Uterus (tissue), 4 donors: ENCODE measurements at places on chromosomes 6 and 20. TPM values are rescaled to one million over a fixed set of nuclear protein-coding genes. Genes with fewer than 3 reads are reported as not detected.

Gene RUNX2
- 6.2 TPM for total RNA-seq

Gene GGTLC1
- not detected for total RNA-seq

Gene GSTA3
- total RNA-seq: 0.98 TPM

Gene TRIM15
- total RNA-seq: not detected

Gene BICRAL
- 20.5 TPM for total RNA-seq

Gene DLL1
- 19.7 TPM for total RNA-seq

Gene MYLK2
- 0.69 TPM for total RNA-seq

Gene C6orf52
- not detected for total RNA-seq

Gene DYNLT2
- total RNA-seq: 0.26 TPM

GRCh38 chr6:149500096-149500495 lies 15.3 kb upstream of the ZC3H12D start:
- DNase-seq: no peak
- H3K4me1 ChIP-seq: no peaks in the 10 kb centered on the region
- no peak overlapping the region for H3K4me3 ChIP-seq
- H3K36me3 ChIP-seq: no peaks in the 10 kb centered on the region

DNA sequence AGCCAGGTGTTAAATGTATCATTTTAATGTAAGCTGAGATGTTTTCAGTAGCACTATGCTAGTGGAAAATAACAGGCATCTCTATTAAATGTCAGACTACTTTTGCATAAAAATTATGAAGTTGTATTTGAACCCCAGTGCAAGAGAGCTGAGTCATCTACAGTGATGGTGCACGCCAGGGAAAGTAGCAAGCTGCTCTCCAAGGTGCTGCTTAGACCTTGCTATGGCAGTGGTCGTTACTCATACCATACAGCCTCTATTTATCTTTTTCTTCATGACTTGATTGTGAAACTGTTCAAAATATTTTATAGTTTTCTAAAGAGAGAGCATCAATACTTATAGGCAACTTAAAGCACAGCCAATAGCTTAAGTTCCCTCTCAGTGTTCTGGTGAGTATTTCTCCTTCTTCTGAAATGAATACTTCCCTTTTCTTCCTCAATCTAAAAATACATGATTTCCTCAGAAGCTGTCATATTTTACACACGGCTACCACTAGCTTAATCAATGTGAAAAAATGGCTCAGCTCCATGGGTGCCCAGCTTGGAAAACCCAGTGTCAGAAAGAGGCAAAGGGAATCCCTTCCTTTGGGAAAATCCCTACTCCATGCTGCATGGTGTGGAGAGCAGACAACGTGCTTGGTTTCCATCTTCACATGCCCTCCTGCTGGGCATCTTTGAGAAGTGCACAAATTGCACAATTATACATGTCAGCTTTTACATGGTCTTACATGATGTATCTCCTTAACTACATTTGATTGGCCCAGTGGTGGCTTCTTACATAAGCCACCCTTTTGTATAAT lies 105.6 kb downstream of the ELOVL4 start:
- no peak overlapping the region for H3K27ac ChIP-seq
- H3K36me3 ChIP-seq: no peaks in the 10 kb centered on the region
- H3K27me3 ChIP-seq: no peaks in the 10 kb centered on the region
- no peaks in the 10 kb centered on the region for H3K4me1 ChIP-seq

- no peak overlapping the region for H3K27ac ChIP-seq
- no peak overlapping the region for H3K4me3 ChIP-seq
- DNase-seq: no peak
These were observed 135.3 kb downstream of the ARID1B start for GRCh38 chr6:156912431-156912830.

DNA sequence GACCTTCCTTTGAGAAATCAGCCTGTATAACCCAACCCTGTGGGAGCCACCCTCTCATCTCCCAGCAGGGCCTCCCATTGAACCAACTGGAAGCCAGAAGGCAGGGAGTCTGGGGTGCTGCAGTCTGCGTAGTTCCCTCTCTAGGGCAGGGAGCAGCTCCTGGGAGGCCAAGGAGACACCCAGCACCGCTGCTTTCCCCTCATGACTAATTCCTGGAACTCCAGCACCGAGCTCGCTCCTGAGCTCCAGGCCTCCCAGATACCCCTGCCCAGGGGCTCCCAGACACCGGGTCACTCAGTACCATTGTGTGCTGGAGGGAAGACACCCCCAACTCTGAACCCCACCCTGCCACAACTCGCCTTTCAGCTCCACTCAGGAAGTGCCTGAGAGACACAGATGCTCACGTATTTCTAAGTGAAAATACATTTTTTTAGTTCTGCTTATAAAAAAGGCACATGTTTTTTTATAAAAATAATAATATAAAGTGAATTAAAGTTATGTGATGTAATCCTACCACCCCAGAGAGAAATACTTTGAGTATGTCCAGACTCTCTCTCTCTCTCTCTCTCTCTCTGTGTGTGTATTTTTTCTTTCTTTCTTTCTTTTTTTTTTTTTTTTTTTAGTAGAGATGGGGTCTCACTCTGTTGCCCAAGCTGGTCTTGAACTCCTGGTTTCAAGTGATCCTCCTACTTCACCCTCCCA lies 17.5 kb downstream of the PIM1 start:
- no peaks in the 10 kb centered on the region for H3K4me1 ChIP-seq
- H3K4me3 ChIP-seq: no peak overlapping the region
- DNase-seq: no peak

GRCh38 chr6:1915226-1915625 lies 305.5 kb downstream of the FOXC1 start:
- H3K4me1 ChIP-seq: no peaks in the 10 kb centered on the region
- H3K36me3 ChIP-seq: no peaks in the 10 kb centered on the region
- no peak for DNase-seq
- H3K4me3 ChIP-seq: no peak overlapping the region
- H3K27ac ChIP-seq: no peak overlapping the region

GRCh38 chr20:32516583-32517517 lies 68.3 kb downstream of the NOL4L start:
- no peak for DNase-seq
- H3K27me3 ChIP-seq: no peaks in the 10 kb centered on the region
- no peak overlapping the region for H3K27ac ChIP-seq
- no peaks in the 10 kb centered on the region for H3K4me1 ChIP-seq

DNA sequence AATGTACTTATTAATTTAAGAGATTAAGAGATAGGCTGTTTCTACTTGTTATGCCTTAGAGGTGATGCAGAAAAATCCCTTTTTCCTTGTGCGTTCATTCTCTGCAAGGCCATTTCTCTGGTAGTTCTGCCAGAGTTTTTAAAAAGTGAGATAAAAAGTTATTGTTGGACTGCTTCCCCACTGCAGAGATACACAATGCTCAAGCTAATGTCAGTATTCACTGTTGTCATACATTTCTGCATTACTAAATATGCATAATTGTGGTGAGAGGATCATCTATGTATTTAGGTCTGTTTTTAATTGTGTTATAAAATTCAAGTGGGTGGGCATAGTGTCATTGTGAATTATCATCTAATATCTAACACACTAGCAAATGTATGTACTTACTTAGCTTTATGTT lies 600.4 kb downstream of the HTR1B start:
- H3K27ac ChIP-seq: no peak overlapping the region
- H3K27me3 ChIP-seq: no peaks in the 10 kb centered on the region
- DNase-seq: no peak
- H3K4me3 ChIP-seq: no peak overlapping the region

GRCh38 chr6:24394780-24395437 lies 7.8 kb upstream of the MRS2 start:
- no peaks in the 10 kb centered on the region for H3K4me1 ChIP-seq
- no peak overlapping the region for H3K4me3 ChIP-seq
- no peaks in the 10 kb centered on the region for H3K36me3 ChIP-seq
- DNase-seq: no peak

DNA sequence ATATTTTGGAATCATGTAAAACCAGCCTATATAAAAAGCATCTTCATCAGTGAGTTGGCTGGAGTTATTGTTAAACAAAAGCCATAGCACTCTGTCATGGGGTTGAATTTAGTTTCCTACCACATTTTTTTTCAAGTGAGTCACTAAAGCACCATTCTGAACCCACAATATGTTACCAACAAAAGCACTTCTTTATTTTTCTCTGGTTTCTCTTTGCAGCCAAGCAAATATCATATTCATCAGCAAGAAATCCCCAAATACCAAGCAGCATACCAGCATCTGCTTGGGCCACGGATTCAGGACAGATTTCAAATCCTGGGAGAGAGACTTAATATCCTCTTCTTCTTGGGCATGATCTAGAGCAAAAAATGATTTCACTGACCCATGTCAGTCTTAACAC lies 441.4 kb downstream of the BCKDHB start:
- no peaks in the 10 kb centered on the region for H3K36me3 ChIP-seq
- no peaks in the 10 kb centered on the region for H3K4me1 ChIP-seq
- no peak overlapping the region for H3K27ac ChIP-seq
- DNase-seq: no peak

DNA sequence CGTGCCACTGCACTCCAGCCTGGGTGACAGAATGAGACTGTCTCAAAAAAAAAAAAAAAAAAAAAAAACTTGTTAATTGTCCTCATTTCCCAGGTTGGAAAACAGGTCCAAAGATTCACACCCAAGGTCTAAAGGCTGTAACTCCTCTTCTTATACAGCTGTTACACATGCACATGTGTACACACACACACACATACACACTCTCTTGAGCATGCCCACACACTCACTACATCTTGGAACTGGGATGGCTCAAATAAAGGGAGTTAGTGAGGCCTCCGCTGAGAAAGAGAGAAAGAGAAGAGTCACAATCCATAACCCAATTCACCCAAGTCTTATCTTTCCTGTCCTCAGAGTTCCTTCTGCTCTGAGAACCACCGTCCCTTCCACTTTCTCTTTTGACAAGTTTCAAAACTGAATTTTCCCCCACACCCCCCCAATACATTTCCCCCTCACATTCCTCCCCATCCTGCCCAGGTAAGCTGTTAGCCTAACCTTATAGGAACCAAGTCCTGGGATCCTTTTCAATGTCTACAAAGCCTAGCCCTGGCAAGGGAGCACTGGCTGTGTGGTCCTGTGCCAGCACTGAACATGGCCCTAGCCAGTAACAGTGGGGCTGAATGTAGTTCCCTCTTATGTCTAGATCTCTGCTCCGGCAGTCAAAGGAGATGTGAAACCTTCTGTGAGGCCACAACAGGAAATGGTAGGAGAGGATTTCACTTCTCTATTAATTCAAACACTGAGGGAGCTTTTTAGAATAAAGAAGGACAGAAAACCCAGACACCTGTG lies 3.2 kb upstream of the HLA-DMB start:
- H3K4me1 ChIP-seq: no peaks in the 10 kb centered on the region
- no peak overlapping the region for H3K4me3 ChIP-seq
- no peak for DNase-seq
- H3K27ac ChIP-seq: no peak overlapping the region
- no peaks in the 10 kb centered on the region for H3K27me3 ChIP-seq

DNA sequence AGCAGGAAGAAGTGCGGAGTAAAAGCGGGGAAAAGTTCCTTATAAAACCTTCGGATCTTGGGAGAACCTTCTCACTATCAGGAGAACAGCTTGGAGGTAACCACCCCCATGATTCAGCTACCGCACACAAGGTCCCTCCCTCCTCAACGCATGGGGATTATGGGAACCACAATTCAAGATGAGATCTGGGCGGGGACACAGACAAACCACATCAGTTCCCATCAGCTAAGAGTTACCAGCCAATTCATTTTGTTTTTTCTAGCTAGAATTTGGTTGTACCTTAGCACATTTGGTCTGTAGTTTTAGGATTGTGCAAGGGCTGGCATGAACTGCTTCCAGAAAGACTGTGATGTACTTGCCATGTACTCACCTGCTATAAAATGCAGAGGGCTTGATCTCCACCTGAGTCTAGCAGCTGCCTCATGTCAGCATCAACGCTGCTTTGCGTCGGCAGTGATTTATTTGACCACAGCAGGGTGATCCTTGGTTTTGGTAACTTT lies 94.7 kb upstream of the SLC2A12 start:
- no peak overlapping the region for H3K27ac ChIP-seq
- no peak overlapping the region for H3K4me3 ChIP-seq
- DNase-seq: no peak
- no peaks in the 10 kb centered on the region for H3K4me1 ChIP-seq
- H3K36me3 ChIP-seq: no peaks in the 10 kb centered on the region
- no peaks in the 10 kb centered on the region for H3K27me3 ChIP-seq

DNA sequence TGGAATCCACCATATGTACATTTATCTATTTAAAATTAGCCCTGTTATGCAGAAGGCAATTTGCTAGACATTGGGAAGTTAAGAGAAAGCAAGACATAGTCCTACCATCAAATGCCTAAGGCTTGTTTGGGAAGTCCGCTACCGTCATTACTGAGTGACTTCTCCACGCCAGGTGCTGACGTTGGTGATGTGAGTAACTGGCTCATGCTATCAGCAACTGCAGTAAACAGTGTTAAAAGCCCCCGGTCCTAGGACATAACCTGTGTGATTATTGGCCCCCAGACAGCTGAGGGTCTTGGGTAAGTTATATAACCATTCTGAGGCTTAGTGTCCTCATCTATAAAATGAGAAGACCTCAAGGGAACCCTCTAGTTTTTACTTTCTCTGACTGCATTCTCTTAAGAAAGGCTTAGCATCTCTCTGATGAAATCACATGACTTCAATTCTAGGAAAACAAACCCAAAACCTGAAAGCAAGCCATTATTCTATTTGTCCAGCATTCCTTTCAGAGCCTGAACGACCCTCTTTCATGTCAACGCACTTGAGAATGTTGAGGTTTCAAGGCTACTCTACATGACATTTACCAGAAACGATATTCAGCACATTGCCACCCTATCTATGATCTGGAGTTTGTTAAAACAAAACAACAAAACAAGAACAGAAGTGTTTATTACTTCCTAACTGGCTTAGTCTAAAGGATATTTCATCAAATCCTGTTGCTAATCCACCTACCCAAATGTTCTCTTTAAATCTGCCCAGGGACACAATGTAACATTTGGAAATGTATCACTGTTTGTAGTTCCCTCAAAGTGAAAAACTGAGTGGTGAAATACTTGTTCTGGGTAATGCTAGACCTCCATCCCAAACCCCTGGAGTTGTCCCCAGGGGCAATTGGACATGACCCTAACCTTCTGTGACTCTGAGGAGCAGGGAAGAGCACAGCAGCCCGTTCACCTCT lies 133.8 kb downstream of the BTBD3 start:
- no peaks in the 10 kb centered on the region for H3K4me1 ChIP-seq
- H3K27ac ChIP-seq: no peak overlapping the region
- H3K27me3 ChIP-seq: no peaks in the 10 kb centered on the region
- H3K36me3 ChIP-seq: no peaks in the 10 kb centered on the region
- no peak overlapping the region for H3K4me3 ChIP-seq
